ENCODE measurements at places on chromosomes 5 and 9.

GRCh38 chr5:173479711-173480110, 136.7 kb downstream of the BOD1 start:
- no peak for DNase-seq

GRCh38 chr5:151202381-151203139, 21.3 kb downstream of the CCDC69 start:
- no peak for DNase-seq

GRCh38 chr5:76190356-76190755, 107.2 kb downstream of the SV2C start:
- DNase-seq, result no peak

- no peak for DNase-seq
Observed at GRCh38 chr9:90916147-90916734, 114.6 kb downstream of the SYK start.

- DNase-seq, result no peak
Observed at GRCh38 chr5:35879649-35880048, 23.0 kb downstream of the IL7R start.

DNA sequence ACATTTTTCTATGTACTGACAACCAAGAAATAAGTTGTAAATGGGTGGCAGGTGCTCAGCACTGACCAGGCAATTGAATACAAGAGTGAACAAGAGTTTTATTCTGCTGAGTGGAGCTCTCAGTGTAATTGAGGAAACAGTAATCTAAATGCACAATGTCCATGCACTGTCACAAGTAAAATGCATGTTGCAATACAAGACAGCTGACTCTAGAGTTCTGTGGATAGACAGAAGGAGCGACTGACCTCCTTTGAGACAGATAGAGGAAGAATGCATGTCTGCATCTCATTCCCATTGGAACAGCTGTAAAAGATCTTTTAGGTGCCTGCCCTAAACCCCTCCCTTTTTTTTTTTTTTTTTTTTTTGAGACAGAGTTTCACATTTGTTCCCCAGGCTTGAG, 299.0 kb downstream of the FBXL7 start:
- DNase-seq, result no peak

DNA sequence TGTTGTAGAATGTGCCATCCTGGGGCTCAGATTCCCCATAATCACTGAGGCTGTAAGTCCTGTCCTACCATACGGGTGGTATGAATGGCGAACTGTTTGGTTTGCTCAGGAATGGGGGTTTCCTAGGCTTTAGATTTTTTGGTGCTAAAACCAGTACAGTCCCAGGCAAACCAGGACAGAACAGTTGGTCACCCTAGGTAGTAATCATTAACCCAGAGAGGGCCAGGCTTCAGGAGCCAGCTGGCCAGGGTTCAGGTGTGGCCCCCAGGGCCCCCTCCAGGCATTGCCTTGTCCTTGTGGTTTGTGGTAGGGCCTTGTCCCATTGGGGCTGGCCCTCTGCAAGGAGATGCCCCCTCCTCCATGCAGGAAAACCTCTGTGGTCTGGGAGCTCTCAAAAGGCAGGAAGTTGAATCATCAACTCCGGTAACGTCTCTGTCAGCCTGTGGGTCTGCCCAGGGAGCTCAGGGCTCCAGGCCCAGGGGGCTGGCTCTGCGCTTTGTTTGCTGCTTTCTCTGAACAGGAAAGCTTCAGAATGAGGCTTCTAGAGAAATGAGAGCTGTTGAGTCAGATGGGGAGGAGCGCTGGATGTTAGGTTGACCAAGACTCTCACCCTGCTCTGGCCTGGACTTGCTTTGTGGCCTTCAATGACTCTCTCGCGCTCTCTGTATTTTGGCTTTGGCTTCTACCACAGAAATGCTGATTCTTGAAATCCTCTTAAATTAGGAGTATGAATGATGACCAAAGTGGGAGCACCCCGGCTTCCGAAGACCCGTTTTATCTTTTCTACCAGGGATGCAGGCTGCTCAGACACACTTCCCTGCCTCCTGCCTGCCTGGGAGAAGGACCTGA, 22.2 kb upstream of the JADE2 start:
- DNase-seq, result no peak

- DNase-seq, result no peak
Observed at GRCh38 chr9:109716631-109717030, 63.4 kb upstream of the PALM2AKAP2 start.

DNA sequence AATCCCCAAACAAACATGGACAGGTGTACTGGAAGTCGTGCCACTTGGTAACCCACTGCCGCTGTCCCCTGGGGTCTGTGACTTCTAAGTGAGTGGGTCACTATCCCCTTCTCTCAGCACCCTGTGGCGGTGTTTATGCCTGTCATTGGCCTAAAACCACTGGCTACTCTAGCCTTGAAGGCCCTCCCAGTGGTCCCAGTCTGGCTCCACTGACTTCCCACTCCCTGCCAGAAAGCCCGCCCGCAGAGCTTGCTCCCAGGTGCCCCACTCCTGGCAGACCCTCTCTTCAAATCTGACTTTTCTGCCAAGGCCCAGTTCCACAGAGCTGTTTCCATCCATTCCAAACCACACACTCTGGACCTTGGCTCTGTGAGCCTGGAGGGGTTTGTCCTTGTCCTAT, 274.5 kb downstream of the HSPA4 start:
- no peak for DNase-seq

DNA sequence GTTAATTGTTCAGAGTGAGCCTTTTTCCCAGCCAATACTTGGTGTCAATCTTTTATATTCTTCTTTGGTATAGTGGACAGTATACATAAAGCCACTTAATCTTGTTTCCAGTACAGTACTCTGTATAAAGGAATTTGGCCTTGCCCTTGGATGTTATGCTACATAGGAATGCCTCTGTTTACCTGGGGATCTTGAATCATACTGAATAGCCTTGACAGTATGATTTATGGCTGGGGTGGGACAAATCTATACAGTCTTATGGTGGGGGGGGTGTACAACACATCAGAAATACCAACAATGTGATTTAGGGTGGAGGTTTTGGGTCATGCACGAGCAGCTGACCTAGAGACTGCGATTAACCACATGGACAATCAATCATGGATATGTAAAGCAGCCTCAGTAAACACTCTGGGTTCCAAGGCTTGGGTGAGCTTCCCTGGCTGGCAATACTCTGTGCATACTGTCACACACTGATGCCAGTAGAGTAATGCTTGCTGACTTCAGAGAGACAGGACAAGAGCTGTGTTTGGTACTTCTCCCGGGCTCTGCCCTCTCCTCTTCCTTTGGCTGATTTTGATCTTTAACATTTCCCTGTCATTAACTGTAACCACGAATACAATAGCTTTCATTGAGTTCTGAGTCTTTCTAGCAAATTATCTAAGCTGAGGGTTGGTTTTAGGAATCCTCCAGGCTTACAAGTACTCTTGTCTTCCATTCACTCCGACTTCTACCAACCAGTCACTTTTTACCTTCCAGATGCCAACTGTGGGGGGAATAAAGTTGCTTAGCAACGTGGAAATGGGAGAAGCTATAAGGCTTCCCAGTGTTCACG, 84.6 kb downstream of the IARS1 start:
- no peak for DNase-seq

- no peak for DNase-seq
Observed at GRCh38 chr9:92983984-92984589, 36.8 kb downstream of the FGD3 start.

DNA sequence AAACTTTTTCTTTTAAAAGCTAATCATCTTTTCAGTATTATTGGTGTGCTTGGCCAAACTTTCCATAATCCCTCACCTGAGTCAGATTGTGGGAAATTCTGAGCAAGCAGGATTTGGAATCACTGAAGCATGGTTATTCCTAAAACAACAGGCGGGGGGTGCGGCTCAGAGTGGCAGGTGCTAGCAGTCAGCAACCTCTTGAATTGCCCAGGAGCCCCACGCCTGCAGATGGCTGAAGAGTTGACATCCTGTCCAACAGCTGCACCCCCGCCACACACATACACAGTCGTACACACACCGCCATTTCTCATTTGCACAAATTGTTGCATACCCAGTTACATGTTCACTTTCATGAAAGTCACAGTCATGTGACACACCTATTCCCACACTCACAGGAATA, 96.6 kb downstream of the LHX2 start:
- no peak for DNase-seq

DNA sequence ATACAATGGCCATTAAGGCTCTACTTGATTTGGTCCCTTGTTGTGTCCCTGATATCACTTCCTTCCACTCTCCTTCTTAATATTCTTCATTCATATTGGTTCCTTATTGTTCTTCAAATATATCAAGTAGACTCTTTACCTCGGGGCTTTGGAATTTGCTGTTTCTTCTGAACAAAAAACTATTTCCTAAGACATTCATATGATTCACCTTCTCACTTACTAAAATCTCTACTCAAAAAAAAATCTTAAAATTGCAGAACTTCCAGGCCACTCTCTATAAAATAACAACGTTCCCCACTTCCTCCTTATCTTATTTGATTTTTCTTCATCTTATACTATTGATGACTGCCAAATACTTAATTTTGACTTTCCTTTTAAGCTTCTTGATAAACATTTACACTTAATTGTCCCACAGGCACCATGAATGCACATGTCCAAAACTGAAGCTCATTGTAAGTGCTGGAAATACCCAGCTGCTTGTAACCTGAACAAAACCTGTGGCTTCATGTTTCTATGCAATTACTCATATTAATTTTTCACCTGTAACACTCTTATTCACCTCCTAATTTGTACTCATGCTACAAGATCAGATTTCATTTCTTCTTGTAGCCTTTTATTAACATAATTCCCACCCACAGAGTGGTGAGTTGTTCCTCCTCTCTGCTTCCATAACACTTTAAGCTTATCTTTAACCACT, 58.4 kb upstream of the NUDT12 start:
- no peak for DNase-seq

GRCh38 chr9:2809692-2810419, 34.0 kb downstream of the PUM3 start:
- DNase-seq, result no peak

DNA sequence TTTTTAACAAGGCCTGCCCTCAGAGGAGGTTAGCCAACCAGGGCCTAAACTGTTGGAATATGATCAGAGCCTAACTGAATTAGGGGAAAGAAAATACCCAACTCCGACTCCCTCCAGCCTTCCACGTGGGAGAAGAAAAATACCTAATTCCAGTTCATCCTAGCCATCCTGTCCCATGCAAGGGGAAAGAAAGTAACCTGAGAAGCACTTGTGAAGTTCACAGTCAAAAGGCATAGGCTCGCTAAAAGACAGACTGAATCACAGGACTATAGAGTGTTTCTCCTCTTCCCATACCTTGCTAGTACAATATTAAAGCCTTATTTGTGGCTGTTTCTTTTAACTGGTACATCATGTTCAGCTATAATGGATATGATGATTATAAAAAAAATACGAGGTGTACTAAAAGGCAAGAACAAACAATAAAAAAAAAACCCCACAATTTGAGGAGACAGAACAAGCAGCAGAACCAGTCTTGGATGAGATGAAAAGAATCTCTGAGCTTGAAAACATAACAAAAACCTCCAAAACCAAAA, 18.0 kb upstream of the ATP10B start:
- DNase-seq, result no peak

GRCh38 chr5:51278539-51278938, 104.7 kb upstream of the ISL1 start:
- no peak for DNase-seq

DNA sequence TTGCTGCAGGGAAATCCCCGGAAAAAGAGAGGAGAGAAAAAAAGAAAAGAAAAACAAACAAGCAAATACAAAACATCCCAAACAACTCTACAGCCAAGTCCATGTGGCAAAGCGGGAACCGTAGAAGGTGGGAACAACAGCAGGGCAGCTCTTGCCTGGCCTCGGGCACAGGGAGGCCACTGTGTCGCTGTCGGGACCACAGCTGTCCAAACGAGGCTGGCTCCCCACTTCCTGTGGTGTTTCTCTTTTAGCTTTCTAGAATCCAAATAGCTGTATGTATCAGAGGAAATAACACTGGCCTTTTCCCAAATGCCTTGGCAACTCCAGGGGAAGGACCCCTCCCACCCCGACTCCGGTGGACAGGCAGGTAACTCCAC, 41.6 kb upstream of the EQTN start:
- DNase-seq, result no peak

DNA sequence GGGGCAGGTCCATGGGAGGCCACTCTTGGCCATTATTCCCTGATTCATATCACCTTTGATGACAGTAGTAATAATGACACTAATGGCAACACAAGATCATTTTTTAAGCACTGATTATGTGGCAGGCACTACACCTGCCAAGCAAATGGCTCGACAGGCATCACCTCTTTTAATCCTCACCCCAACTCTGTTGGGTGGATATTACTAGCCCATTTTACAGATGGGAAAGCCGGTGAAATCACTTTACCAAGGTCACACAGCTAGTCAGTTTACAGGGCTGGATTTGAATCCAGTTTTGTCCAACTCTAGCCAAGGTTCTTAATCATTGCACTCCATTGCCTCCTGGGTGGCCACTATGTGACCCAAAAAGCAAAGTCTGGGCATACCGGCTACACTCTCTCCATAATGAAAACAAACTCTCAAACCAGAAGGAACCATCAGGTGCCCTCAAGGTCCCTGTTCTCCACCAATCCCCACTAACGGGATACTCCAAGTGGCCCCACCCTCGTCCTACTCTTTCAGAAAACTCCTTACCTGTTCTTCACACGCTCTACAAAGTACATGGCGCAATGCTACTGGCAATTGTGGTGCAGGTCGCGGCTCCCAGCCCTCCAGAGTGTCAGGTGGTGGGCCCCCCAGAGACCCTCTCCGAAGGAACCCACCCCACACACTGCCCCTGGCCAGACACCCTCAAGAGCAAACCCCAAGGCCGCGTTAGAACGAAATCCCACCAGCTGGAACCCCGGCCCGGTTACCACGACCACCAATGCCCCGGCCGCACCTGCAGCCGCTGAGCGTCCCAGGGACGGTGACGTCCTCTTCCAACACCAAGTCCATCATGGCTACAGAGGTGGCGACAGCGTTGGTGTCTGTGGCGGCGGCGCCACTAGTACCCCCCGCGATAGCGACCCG, 572 bp downstream of the CDK5RAP2 start:
- no peak for DNase-seq

DNA sequence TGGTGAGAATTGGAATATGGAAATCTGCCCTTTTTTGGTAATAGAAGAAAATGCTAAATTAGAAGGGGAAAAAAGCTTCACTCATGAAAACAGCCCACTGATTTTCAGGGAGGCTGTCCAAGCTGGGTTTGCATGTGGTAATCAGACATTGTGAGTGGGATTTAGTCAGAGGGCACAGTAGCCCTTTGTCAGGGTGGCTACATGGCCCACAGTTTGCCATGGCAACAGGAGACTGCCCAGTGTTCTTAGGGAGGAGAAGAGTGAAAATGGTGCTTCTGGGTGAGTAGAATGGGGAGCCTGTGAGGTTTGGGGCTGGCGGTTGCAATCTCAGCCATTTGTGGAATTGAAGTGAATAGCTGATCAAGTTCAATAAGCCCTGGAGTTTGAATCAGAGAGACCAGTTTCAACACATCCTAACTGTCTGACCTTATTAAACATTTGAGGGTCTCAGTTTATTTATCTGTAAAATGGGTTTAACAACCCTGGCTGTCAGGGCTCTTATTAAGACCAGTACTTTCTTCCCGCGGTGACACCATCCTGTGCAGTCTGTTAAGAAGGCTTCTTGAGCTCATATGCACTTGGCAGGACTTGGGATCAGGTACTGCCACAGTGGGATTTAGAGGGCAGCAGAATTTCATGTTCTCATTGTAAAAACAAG, 107.6 kb upstream of the TNC start:
- no peak for DNase-seq

GRCh38 chr9:801399-802071, 40.0 kb upstream of the DMRT1 start:
- DNase-seq, result no peak

All from activated naive CD4-positive, alpha-beta T cell (primary cell).